Chondrocyte (in vitro differentiated cells): ENCODE measurements at places on chromosomes 12 and 14. TPM values are rescaled to one million over a fixed set of nuclear protein-coding genes. Genes with fewer than 3 reads are reported as not detected.

OTUB2 gene
- total RNA-seq = 0.99 to 2.1 TPM (median 1.9 TPM) in 3 replicates

DNA sequence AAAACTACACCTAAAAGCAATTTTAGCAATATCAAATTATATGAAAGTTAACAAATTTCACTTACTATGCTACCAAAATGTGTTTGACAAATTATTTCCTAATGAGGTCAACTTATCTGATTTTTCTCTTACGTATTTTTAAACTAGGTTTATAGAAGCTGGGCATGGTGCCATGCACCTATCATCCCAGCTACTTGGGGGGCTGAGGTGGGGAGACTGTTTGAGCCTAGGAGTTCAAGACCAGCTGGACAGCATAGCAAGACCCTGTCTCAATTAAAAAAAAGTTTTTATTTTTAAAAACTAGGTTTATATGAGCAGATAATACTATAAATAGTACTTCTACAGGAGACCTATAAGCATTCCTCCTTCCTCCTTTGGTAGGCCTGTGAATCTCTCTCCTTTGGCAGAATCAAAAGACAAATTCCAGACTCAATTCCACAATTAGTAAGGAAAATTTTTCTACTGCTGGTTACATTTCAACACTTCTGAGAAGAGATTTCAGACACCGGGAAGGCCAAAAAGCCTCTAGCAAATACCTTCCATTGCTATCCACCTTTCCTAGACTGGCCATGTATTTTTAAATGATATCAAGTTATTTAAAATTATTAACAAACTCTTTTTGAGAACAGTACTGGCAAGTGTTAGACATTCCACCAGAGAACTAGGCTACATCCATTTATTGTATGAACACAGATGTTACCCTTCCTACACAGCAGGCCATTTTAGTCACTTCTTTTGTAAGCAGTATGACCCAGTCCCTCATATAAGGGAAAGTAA is 34.4 kb downstream of the CDK17 start:
- H3K27ac ChIP-seq = peak overlapping the region; percentile 82
- H3K36me3 ChIP-seq = no peaks in the 10 kb centered on the region
- no peak for DNase-seq
- H3K4me3 ChIP-seq = no peak overlapping the region
- H3K4me1 ChIP-seq = peaks cover 49% of the 10 kb centered on the region

HOXC4 gene
- total RNA-seq = not detected in 3 replicates

DNA sequence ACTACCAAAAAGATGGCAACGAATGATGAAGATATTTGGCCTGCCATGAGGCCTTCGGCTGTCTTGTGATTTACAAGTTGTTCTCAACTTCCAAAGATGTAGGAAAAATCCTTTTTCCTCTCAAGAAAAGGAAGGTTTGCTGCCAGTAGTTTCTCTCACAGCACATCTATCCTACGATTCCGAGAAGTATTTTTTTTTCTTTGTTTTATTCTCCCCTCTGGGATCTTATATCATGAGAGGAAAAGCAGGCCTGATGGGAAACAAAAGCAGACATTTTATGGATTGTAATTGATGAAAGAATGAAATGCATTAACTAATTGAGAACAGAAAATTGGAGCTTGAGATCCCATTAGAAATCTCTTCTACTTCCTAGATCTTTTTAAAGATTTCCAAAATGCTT is 1197.9 kb upstream of the SEL1L start:
- no peak for DNase-seq
- H3K27ac ChIP-seq = no peak overlapping the region
- H3K27me3 ChIP-seq = no peaks in the 10 kb centered on the region
- no peaks in the 10 kb centered on the region for H3K36me3 ChIP-seq
- no peaks in the 10 kb centered on the region for H3K4me1 ChIP-seq

GRCh38 chr14:68297876-68298468 is 478.4 kb downstream of the RAD51B start:
- H3K4me3 ChIP-seq = no peak overlapping the region
- DNase-seq = no peak
- no peaks in the 10 kb centered on the region for H3K27me3 ChIP-seq
- H3K36me3 ChIP-seq = peaks cover 4% of the 10 kb centered on the region
- H3K4me1 ChIP-seq = peaks cover 8% of the 10 kb centered on the region
- no peak overlapping the region for H3K27ac ChIP-seq

DNA sequence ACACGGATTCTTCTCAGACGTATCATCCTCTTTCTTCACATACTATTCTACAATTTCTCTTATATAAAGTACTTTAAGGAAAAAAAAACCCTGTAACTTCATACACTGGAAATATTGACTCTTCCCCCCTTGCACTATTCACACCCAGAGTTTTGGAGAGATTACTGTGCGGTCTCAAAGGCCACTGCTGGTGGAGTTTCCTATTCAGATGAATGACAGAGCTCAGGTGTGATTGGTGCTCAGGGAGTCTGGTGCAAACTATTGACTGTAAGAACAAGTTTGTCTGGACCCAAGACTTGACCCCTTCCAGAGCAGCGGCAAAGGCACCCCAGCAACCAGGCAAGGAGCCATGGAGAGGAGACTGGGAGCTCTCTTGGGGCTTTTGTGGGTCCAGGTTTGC is 187.5 kb upstream of the OR4E1 start:
- H3K36me3 ChIP-seq = no peaks in the 10 kb centered on the region
- H3K27me3 ChIP-seq = peaks cover 17% of the 10 kb centered on the region
- no peak overlapping the region for H3K27ac ChIP-seq
- no peaks in the 10 kb centered on the region for H3K4me1 ChIP-seq
- no peak for DNase-seq

DNA sequence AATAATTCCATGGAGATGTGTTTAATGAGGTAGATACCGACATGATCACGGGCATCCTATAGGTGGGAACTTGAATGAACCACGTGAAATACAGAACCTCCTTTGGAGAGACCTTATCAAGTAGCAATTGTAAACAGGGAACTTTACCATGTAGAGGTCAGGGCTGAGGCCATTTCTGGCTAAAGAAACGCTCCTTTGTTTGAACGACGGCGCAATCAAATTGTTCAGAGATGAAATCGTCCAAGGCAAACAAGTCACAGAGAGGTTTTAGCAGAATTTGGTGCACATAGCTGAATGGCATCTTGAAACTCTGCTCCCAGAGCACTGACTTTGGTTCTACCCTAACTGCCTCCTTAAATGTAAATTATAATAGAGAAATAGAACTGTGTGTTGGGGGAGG is 9.8 kb downstream of the PRIMA1 start:
- no peak overlapping the region for H3K4me3 ChIP-seq
- no peaks in the 10 kb centered on the region for H3K36me3 ChIP-seq
- no peak for DNase-seq
- no peaks in the 10 kb centered on the region for H3K4me1 ChIP-seq
- H3K27ac ChIP-seq = no peak overlapping the region

DNA sequence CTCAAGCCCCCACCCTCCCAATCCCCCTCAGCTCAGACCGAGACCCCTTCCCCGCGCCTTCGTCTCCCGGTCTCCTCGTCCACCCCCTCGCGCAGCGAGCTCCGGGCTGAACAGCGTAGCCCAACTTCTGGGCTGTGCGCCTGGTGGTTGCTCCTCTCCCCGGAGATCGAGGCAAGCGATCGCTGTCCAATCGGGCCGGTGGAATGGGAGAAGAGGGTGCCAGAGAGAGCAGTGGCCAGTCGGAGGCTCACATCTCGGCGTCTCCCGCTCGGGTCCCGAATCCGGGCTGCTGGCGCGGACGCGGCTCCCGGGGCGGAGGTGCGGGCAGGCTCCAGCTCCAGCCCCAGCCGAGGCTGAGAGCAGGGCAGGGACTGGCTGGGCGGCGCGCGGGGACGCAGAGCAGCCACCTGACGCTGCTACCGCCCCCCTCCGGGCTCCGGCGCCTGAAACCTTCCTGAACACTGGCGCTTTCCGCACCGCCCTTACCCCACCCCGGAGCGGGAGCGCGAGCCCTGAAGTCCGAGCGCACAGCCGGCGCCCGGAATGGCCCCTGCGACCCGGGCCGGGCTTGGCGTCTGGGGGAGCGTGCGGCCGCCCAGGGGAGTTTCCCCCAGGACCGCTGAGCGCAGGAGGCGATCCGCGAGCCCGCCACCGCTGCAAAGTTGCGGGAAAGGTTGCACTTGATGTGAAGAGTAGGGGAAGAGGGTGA is 508 bp upstream of the KCNH5 start:
- H3K4me3 ChIP-seq = peak overlapping the region; percentile 60
- no peaks in the 10 kb centered on the region for H3K36me3 ChIP-seq
- peaks cover 8% of the 10 kb centered on the region for H3K4me1 ChIP-seq

GRCh38 chr14:92774572-92774971 is 19.5 kb upstream of the GOLGA5 start:
- DNase-seq = no peak
- H3K27me3 ChIP-seq = no peaks in the 10 kb centered on the region
- no peak overlapping the region for H3K4me3 ChIP-seq
- no peaks in the 10 kb centered on the region for H3K4me1 ChIP-seq
